Thyroid gland (tissue), 4 donors: ENCODE measurements at places on chromosomes 3 and 15. TPM values are rescaled to one million over a fixed set of nuclear protein-coding genes. Genes with fewer than 3 reads are reported as not detected.

- no peaks in the 10 kb centered on the region for H3K36me3 ChIP-seq
- DNase-seq: no peak
- H3K4me1 ChIP-seq: no peaks in the 10 kb centered on the region
- no peaks in the 10 kb centered on the region for H3K27me3 ChIP-seq
Measured at GRCh38 chr15:91306144-91306543, 206.1 kb downstream of the SV2B start.

DNA sequence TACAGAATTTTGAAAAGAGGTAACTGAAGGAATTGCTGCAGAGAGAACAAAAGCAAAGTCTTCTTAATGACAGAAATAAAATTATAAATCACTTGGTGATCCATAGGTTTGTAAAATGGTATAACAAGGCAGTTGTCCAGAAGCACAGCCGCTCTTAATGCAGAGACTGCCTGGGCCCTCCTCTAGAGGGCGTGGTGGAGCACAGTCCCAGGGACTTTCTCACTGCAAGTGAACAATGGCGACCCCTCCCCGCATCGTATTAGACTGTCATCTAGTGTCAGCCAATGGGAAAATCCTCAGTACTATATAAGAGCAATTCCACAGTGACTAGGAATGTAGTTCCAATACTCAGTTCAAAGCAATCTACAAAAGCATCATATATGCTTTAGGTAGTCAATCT lies 26.4 kb upstream of the ZBED2 start:
- H3K27ac ChIP-seq: no peak overlapping the region
- no peaks in the 10 kb centered on the region for H3K36me3 ChIP-seq
- no peaks in the 10 kb centered on the region for H3K27me3 ChIP-seq
- H3K4me1 ChIP-seq: peaks cover 3% of the 10 kb centered on the region

GRCh38 chr3:169131690-169132464 lies 531.6 kb downstream of the MECOM start:
- no peaks in the 10 kb centered on the region for H3K27me3 ChIP-seq

GRCh38 chr3:129122412-129123011 lies 908 bp upstream of the RAB43 start:
- no peaks in the 10 kb centered on the region for H3K27me3 ChIP-seq
- H3K36me3 ChIP-seq: no peaks in the 10 kb centered on the region
- no peak overlapping the region for H3K4me3 ChIP-seq
- DNase-seq: no peak
- H3K4me1 ChIP-seq: peaks cover 26% of the 10 kb centered on the region
- peak overlapping the region; percentile 89 for H3K27ac ChIP-seq

DNA sequence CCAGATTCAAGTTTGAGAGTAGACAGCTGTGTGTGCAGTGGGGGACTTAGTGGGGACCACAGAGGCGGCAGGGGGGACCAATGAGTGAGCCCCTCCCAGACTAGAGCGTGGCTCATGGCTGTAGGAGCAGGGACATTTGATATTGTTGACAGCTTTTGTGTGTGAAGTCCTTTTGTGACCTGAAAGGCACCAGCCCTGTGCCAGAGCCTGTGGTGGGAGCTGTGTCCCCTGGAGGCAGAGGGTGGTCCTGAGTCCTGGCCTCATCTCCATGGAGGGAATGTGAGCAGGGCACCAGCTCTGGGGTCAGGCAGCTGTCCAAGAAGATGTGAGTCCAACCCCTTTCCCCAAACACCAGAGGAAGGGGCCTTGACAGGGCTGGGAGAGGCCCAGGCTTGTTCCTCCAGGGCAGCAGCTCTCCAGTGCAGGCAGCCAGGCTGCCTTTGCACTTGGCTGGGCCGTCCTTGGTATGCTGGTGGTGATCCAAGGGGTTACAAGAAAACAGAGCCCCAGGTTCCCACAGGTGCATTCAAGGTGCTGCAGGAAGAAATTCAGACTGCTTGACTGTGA lies 10.1 kb upstream of the C3orf22 start:
- no peak overlapping the region for H3K27ac ChIP-seq
- no peaks in the 10 kb centered on the region for H3K27me3 ChIP-seq
- DNase-seq: no peak

GRCh38 chr15:68578175-68578979 lies 416 bp upstream of the CORO2B start:
- H3K27ac ChIP-seq: peak overlapping the region; percentile 58
- H3K27me3 ChIP-seq: no peaks in the 10 kb centered on the region

- H3K4me1 ChIP-seq: no peaks in the 10 kb centered on the region
- no peak for DNase-seq
- no peaks in the 10 kb centered on the region for H3K36me3 ChIP-seq
- no peak overlapping the region for H3K27ac ChIP-seq
- H3K4me3 ChIP-seq: no peak overlapping the region
- no peaks in the 10 kb centered on the region for H3K27me3 ChIP-seq
Measured at GRCh38 chr3:36364260-36364659, 16.0 kb upstream of the STAC start.

DNA sequence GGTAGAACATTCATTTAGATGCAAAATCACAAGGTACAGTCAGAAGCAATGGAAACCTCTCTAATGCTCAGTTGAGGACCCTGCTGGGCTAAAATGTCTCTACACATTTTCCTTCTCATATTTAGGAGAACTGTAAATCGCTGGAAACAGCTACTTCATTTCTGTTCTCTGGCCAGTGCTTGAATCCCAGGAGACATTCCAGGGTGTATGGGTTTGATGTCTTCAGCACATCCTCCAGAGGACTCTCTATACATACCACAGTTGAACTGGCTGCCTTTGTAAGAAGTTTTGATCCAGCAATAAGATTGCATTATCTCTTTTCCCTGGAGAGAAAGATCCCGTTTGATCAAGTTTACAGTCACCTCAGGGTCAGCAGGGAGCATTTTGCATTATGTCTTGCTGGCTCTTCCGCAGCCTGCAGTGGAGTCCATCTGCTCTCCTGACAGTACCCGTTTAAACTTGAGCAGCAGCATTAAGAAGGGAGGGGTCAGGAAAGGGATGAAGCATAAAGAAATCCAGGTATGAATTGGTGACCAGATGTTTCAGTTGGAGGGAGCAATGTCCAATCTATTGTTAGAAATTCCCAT lies 676.0 kb downstream of the EPHA3 start:
- no peaks in the 10 kb centered on the region for H3K27me3 ChIP-seq
- no peaks in the 10 kb centered on the region for H3K4me1 ChIP-seq
- no peaks in the 10 kb centered on the region for H3K36me3 ChIP-seq
- no peak overlapping the region for H3K27ac ChIP-seq

- no peaks in the 10 kb centered on the region for H3K27me3 ChIP-seq
- H3K27ac ChIP-seq: no peak overlapping the region
- DNase-seq: no peak
Measured at GRCh38 chr3:184590795-184591194, 29.2 kb downstream of the EPHB3 start.

DNA sequence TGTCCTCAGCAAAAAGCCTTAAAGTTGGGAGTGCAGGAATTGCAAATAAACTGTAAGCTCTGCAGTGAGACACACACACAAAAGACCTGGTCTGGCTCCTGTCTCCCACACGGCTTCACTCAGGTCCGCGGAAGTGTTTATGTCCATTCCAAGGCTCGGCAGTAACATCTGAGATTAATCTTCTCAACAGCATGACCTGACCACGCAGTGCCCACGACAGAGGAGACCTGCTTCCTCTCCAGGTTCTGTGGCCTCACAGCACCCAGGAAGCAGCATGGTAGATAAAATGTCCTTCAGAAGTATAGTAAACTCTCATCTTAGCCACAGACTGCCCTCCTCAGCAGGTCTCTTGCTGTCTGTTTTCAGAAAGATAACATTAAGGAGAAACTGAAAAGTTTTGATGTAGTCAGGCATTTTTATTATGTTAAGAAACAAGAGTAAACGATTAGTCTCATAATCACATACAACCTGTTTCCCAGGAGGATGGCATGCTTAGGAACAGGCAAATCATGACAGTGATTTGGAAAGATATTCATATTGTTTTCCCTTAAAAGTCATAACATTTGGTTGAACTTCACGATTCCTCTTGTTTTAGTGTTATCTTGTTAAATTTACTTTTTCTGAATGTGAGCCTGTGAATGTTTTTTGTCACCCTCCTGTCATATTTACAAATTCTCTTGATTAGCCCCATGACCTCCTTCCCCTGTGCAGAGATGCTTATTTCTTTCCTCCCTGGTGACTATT lies 34.6 kb downstream of the CD200R1L start:
- no peaks in the 10 kb centered on the region for H3K36me3 ChIP-seq
- H3K4me1 ChIP-seq: no peaks in the 10 kb centered on the region

DNA sequence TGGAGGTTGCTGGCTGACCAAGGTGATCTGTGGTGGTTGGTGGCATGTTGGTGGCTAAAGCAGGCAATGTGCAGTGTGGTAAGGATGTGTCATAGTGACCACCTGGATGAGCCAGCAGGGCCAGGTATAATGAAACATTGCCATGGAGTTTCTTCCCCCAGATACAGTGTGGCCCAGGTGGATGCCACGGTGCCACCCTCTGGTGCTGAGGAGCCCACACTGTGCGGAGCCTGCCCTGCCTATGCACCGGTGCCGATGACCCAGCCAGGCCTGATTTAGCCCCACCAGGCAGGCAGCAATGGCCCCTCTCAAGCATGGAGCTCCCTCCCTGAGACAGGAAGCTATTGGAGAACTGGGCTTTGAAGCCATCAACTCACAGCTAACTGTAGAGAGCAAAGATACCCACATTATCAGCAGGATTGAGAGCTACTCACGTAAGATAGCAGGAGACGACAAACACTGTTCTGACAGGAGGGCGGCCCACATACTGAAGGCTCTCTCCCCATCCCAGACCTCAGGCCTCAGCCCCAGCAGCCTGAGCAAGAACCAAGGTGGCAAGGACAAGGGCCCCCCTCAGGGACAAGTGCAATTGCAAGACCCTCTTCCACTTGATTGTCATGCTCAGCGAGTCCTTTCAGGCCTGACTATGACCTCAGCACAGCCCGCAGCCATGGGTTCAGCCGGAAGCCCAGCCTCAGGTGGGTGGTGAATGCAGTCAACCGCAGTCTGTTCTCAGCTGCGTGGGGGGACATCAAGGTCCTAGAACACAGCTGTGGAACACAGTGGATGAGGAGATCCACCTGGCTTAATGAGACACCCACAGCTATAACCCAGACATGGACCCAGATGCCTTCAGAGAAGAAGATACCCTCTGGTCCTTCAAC lies 82.8 kb upstream of the CDV3 start:
- no peak for DNase-seq
- H3K36me3 ChIP-seq: no peaks in the 10 kb centered on the region
- H3K4me3 ChIP-seq: no peak overlapping the region

DNA sequence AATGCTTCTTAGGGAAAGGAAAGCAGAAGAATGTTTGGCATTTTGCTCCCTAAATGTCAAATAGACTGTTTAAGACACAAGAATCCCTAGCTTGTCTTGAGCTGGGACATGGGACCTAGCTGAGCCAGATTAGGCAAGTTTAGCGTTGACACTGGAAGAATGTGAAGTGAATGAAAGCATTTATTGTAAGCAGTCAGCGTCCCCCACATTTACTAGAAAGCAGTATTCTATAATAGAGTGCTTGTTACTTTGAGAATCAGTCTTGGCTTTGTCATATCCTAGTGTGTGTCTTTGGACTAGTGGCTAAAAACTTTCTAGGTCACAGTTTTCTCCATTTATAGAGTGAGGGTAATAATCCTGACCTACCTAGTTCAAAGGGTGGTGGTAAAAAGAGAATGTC lies 161.6 kb downstream of the ADAMTSL3 start:
- H3K4me1 ChIP-seq: no peaks in the 10 kb centered on the region
- no peak for DNase-seq
- no peaks in the 10 kb centered on the region for H3K36me3 ChIP-seq

DNA sequence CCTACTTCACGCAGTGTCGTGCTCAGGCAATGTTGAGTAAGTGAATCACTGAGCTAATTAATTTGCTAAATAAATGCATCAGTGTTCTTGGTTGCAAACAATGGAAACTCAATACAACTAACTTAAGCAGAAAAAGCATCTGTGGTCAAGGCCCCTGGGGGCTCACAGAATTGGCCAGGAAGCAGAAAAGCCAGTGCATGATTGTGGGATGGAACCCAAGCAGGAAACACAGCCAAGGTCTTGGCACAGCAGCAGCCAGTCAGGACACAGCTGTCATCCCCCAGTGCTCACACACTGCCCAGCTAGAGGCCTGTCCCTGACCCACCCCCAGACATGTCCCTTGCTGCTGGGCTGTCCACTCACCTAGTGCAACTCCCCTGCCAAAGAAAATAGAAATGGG lies 85.9 kb downstream of the AQP9 start:
- no peaks in the 10 kb centered on the region for H3K27me3 ChIP-seq
- H3K27ac ChIP-seq: no peak overlapping the region
- H3K4me1 ChIP-seq: peaks cover 5% of the 10 kb centered on the region
- H3K4me3 ChIP-seq: no peak overlapping the region
- no peaks in the 10 kb centered on the region for H3K36me3 ChIP-seq

DNA sequence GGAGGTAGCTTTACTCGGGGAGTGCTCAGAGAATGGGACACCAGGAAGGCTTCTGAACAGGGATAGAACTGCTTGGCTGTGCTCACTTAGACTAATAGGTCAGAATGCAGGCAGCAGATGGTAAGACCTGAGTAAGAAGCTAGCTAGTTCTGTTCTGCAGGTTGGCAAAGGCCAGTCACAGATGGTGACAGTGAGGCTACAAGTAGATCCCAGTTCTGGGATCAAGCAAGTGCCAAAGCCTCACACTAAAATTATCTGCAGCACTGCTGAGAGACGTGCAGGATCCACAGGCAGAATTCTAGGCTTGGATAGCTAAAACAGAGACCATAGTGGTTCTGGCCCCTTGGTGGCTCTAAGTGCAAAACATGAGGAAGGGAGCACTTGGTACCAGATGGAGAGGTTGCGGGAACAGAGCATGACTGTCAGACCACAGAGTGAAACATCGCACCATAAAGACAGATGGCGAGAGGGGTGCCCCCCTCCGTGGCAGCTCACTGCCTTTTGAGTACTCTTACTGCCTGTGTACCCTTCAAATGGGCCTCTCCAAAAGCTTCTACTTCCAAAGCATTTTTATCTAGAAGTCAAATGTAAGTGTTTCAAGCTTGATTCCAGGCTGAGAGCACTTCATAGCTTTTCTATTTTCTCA lies 3.6 kb upstream of the GLCE start:
- H3K4me1 ChIP-seq: no peaks in the 10 kb centered on the region
- no peak for DNase-seq
- H3K36me3 ChIP-seq: no peaks in the 10 kb centered on the region
- H3K4me3 ChIP-seq: no peak overlapping the region
- H3K27ac ChIP-seq: no peak overlapping the region

GRCh38 chr15:75182187-75183131 lies 19.2 kb upstream of the C15orf39 start:
- H3K4me3 ChIP-seq: no peak overlapping the region
- H3K27ac ChIP-seq: no peak overlapping the region
- peak; percentile 13 for DNase-seq
- peaks cover 34% of the 10 kb centered on the region for H3K4me1 ChIP-seq

DNA sequence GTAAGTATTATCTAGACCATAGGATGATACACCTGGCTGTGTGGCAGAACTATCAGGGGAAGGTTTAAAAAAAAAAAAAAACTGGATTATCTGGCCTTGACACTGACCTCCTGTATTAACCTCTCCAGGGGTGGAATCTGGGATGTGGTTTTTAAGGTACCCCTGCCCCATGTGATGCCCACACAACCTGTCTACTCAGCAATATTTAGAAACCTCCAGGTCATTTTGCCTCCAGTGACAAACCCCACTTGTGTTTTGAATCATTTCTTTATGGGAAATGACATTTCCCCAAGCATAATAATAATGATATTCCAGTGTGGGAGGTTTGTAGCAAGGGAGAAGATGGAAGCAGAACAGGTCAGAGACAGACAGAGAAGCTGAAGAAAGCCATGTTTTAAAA lies 179.1 kb downstream of the RSL24D1 start:
- H3K27me3 ChIP-seq: no peaks in the 10 kb centered on the region
- no peak overlapping the region for H3K4me3 ChIP-seq
- no peak overlapping the region for H3K27ac ChIP-seq
- H3K36me3 ChIP-seq: no peaks in the 10 kb centered on the region

GRCh38 chr3:47612879-47613278 lies 34.2 kb upstream of the CSPG5 start:
- peak overlapping the region; percentile 79 for H3K27ac ChIP-seq
- H3K36me3 ChIP-seq: peaks cover 7% of the 10 kb centered on the region
- H3K27me3 ChIP-seq: no peaks in the 10 kb centered on the region

The GPR171 gene
- 2.9 TPM for total RNA-seq
